Muscle of back (tissue), 13 donors: ENCODE measurements at places on chromosomes 5 and 9.
A peak's percentile ranks its signal among the peaks of the same experiment; 100 is the strongest.

- no peak for DNase-seq
Measured at GRCh38 chr9:109319626-109320241, 1.1 kb downstream of the EPB41L4B start.

- DNase-seq: peak; percentile 30
Measured at GRCh38 chr9:38432922-38433510, 8.8 kb upstream of the IGFBPL1 start.

GRCh38 chr9:99459919-99460318 lies 237.8 kb downstream of the SEC61B start:
- no peak for DNase-seq

- no peak for DNase-seq
Measured at GRCh38 chr9:21902136-21902535, 92.1 kb downstream of the CDKN2A start.

DNA sequence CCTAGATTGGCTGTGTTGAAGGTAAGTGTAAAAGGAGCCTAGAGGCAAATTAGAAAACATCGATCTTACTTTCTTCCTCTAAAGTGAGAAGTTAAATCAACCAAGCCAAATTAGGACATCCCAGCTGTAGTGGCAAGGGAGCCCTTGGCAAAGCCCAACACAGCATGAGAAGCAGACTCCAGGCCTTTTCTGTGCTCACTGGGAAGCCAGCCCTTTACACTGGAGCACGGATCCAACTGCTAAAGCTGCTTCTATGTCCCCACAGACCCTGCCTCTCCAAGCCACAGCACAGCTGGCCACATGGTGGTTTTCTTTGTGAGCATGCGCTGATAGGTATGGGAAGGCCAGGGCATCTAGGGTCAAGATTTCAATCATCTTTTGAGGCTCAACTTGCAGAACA lies 94.1 kb downstream of the APBA1 start:
- peak; percentile 75 for DNase-seq

GRCh38 chr9:112787978-112788377 lies 37.4 kb downstream of the SNX30 start:
- no peak for DNase-seq

DNA sequence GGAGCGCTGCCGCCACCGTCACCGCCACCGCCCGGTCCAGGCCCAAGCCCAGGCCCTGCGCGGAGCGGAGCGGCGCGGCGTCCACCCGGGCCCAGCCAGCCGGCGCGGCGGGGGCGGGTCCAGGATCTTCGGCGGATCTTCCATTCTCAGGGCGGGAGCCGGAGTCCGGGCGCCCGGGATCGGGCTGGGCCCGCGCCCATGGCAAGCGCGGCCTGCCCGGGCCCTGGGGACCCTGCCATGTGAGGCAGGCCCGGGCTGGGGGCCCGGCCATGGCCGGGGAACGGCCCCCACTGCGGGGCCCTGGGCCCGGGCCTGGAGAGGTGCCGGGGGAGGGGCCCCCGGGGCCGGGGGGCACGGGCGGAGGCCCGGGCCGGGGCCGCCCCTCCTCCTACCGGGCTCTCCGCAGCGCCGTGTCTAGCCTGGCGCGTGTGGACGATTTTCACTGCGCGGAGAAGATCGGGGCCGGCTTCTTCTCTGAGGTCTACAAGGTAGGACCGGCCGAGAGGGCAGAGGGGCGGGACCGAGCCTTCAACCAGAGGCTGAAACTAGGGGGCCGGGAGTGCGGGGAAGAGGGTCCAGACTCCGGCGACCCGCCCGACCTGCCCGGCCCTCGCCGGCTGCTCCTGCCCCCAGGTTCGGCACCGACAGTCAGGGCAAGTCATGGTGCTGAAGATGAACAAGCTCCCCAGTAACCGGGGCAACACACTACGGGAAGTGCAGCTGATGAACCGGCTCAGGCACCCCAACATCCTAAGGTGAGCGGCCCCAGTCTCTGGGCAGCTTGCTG lies 482 bp downstream of the TESK1 start:
- peak; percentile 57 for DNase-seq

DNA sequence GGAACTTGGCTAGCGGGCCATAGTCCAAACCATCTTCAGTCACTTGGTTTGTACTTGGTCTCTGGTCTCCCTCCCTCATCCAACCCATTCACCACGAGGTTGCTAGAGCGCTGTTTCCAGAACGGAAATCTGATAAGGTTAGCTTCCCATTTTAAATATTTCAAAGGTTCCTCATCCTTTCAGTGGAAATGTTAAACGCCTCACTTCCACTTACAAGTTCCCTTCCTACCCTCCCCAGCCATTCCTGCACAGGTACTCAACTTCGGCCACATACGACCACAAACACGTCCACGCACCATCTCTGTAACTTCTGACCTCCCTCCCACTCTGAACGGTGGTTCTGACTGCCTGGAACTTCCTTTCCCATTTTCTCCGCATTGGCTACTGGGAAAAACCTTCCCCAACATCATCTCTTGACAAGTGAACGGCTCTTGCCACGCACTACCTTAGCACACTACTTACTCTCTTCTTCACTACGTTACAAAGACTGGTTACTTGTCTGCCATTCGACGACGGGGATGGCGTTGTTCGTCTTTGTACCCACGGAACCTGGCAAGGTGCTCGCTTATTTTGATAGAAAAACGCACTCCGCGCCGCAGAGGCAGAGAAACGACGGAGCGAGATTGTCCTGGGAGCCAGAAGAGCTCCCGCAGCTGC lies 629 bp downstream of the CCNH start:
- DNase-seq: peak; percentile 54

DNA sequence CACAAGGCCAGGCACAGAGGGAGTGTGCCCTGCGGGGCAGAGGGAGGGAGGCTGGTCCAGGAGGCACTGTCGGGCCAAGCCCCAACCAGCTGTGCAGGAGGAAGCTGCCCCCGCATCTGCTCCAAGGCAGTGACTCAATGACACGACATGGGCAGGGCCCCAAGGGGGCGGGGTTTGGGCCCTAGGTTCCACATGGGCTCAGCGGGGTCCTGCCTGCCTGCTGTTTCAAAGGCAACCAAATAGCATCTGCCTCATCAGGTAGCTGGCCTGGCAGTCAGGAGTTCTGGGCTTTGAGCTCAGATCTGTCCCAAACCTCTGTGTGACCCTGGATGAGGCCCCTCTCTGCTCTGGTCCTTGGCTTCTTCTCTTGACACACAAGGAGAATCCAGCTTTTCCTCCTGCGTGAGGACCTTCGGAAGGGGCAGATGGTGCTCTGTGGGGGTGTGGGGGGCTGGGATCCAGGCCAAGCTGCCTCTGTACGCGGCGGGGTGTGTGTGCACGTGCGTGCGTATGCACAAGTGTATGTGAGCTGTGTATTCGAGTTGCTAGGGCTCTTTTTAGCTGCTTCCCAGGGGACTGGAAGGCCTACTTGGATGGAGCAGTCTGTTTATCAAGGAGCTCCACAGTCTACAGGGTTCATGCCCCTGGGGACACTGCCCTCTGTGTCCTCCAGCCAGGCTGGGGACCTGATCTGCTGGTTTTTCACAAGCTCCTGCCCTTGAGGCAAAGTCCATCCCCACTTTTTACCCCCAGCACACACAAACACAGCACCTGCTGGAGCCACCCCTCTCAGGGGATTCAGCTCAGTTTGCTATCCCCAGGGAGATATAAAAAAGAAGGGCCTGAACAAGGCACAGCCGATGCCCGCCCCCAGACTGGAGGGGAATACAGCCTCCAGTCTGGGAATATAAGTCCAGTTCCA lies 138.9 kb downstream of the RGS3 start:
- DNase-seq: peak; percentile 74

GRCh38 chr9:19408316-19408692 lies 505 bp upstream of the ACER2 start:
- DNase-seq: no peak

DNA sequence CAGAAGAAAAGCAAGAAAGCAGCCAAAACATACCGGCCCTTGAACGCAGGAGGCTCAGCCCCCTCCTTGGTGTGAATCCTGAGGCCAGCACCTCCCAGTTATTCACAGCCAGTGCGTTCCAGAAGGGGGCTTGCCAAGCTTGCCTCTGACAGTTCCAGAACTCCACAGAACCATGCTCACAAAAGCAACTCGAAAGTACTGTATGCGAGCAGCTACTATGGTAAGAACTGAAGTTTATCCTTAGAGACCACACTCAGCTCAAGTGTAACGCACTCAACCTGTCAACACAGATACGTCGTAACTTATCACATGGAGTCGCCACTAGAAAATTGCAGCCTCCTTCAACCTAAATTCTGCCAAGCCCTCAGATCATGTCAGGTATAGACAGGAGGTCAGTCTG lies 1.4 kb downstream of the UBAC1 start:
- DNase-seq: no peak

- peak; percentile 79 for DNase-seq
Measured at GRCh38 chr5:83306572-83307241, 164.8 kb upstream of the VCAN start.

GRCh38 chr9:135726138-135726853 lies 24.3 kb downstream of the KCNT1 start:
- no peak for DNase-seq

GRCh38 chr9:96214635-96215034 lies 87.3 kb downstream of the HSD17B3 start:
- DNase-seq: no peak

GRCh38 chr5:166781737-166782136 lies 1509.7 kb upstream of the WWC1 start:
- DNase-seq: no peak

DNA sequence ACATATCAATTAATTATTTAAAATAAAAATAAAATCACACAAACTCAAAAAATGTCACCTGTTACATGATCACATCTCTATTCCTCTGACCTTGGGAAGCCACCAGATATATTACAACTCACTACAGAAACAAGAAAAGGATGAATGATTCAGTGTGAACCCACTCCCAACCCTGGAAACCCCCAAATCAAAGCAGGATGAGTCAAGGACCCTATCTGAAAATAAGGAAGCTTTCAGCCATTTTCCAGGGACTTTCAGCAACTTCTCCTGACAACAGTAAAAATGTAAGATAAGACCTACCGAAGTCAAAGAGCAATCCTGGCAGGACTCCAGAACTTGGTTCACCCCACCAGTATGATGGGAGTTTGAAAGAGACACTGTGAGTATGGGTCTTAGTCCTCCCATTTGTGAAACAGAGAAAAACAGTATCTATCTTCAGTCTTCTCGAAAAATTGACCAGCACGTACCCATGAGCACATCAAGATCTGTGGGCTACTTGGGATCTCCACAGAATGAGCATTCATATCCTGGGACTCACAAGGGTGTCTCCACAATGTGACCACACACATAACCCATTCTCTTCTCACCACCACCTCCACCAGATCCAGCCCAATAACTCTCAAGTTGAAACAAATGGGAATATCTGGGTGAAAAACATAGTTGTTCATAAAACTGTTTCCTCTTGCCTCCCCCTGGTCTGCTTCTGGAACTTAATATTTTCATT lies 9.9 kb downstream of the NRG2 start:
- DNase-seq: no peak

DNA sequence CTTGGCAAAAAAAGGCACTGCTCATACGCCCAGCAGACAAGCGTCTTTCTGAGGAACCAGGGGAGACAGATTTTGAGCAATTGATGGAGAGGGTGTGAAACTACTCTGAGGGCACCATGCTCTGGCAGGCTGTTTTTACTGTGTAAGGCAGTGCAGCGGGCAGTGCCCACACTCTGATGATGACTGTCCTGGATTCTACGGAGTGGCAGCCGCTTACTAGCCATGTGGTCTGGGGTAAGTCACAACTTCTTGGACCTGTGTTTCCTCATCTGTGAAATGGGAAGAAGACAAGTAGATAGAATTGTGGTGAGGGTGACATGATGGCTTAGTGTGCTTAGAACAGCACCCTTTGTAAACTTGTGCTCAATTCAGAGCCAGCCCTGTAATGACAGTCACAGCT lies 38.8 kb downstream of the FABP6 start:
- DNase-seq: no peak

DNA sequence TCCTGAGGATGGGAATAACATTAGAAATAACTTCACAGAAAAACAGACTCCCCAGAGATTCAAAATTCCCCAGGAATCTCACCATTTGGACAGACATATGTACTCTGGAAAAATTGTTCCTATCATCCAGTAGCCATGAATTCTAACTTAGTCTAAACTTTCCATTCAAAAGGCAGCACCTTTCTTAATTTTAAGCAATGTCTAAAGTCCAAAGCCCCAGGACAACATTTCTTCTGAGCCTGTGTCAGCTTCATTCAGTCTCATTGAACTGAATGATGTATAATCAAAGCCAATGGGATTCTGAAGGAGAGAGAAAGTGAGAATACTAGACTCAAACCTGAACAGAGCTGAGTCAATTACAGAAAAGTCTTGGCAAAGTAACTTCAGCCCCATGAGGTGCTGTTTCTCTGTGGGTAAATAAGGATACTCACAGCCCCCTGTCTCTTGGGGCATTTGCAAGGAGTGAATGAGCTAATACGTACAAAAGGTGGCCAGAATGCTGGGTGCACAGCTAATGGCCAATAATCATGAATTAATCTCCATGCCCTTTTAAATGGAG lies 140.6 kb downstream of the SEMA5A start:
- DNase-seq: no peak

DNA sequence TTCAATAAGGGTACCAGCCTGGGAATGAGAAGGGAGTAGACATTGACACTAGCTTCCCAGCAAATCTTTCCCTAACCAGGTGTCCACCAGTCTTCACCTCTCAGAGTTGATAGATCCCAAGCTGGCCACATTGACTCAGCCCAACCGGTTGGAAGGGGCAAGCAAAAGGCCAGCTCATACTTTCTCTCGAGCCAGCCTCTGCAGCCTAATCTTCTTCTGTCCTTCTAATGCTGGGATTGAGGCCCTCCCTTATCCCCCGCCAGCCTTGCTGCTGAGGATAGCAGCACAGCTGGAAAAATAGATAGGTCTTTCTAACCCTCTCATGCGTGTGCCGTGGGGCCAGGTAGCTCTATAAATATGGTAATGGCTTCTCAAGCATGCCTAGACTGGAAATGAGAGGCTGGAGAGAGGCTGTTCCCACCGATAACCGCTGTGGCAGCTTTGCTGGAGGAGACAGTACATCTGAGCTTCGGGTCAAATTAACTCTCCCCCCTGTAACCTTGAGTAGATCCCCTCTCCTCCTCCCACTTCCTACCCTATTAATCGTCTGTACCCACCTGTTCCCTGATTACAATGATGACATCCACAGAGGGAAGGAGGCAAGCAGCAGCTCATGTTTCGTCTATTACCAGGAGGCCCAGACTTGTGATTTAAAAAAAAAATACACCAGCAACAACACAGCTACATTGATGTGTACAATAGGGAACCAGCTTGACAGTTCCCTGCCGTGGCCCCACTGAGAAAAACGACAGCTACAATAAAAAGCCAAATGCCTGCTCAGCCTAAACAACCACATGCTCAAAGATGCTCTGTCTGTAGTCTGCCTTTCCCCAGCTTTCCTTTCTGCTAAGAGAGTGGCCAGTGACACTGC lies 219.9 kb upstream of the BRINP1 start:
- no peak for DNase-seq

- DNase-seq: no peak
Measured at GRCh38 chr5:95256446-95256845, 28.4 kb downstream of the MCTP1 start.
